Left hindlimb (tissue), 1 donor: ENCODE measurements at places on chromosomes 2 and 18.

DNA sequence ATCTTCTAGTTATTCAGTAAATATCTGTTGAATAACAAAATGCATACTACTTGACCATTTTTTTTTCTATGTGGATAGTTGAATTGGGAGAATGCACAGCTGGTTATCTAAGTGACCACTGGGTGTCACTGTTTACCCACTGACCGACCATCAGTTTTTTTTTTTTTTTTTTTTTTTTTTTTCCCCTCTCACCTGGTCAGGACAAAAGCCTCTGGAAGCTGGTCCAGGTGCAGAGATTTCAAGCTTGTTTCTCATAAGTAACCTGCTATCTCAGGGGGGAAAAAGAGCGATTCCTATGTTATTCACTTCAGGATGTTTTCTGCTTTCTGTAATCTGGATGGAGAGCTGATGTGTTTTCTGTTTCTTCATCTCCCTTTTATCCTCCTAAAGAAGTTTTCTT is 256.0 kb downstream of the DCDC2C start:
- DNase-seq = no peak

GRCh38 chr2:130922417-130922816 is 85.7 kb downstream of the ARHGEF4 start:
- no peak for DNase-seq

DNA sequence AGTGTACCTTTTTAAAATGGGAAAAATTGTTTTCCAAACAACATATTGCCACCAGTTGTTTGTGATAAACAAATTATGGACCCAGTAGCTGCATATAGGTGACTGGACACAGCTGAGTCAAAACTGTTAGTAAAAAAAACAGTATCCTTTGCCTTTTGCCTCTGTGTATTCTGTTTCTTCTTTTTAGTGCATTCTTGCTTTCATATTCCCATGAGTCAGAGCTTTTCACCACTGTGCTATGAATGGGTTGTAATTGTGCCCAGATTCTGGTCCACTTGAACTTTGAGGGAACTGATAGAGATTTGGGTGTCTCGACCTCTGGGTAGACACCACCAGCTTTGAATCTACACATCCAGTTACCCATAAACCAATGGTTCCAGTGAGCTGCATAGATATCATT is 1441.9 kb upstream of the ZEB2 start:
- DNase-seq = no peak

DNA sequence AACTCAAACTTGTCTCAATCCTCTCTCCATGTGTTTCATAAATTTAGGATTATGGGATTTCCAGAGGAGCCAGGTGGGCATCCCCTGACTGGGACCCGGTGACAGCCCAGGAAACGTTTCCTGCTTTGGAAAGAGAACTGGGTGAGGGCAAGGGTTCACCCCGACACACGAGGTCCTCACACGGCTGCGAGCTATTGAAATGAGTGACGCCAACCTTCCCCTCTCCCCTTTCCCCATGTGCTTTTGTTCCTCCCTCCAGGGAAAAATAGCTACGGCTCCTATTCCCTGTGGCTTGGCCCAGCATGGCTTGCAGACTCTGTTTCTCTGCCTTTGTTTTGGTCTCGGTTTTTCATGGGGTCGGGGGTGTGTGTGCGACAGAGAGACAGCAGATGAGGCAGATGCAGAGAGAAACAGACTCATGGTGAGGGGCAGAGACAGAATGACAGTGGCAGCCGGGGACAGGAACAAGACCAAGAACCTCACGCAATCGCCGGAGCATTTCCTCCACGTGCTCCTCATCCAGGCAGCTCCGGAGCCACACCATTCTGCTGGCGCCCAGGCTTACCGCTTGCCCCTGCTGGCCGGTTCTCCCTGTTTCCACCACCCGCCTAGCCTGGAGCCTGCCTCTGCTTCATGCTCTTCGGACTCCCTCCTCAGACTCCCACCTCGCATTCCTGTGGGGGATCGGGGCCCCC is 238.5 kb downstream of the DYSF start:
- DNase-seq = peak; percentile 51

GRCh38 chr2:120558847-120559246 is 176.8 kb upstream of the GLI2 start:
- DNase-seq = no peak

DNA sequence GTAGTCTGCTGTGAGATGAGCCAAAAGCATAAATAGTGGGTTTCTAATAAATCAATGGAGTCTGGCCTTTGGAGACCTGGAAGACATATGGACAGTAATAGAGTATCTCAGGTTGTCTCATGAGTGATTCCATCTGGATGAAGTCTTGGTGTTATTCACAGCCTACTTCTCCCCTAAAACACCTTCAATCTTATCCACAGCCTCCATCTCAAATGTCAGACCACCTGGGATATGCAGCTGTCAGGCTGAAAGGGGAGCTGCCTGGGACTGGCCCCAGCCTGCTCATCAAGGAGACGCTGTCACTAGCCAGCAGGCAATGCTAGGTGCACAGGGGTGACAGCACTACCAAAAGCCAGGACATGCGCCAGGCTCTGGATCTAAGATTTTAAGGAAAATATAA is 684.0 kb upstream of the ZEB2 start:
- DNase-seq = no peak

DNA sequence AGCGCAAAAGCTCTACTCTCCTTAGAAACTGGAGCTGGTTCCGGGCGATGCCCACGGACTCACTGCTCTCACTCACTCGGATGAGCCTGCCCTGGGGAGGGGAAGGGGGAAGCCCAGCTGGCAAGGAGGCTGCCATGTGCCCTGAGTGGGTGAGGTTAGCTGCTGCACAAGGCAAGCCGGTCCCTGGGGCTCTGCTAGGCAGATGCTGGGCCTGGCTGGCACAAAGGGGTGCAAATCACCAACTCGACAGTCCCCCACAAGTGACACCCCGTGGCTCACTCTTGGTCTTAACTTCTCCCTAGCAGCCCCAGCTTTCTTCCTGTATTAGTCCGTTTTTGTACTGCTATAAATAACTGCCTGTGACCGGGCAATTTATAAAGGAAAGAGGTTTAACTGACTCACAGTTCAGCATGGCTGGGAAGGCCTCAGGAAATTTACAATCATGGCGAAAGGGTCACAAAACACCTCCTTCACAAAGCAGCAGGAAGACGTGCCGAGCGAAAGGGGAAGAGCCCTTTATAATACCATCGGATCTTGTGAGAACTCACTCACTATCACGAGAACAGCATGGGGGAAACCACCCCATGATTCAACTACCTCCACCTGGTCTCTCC is 33.2 kb downstream of the ADCY3 start:
- no peak for DNase-seq

GRCh38 chr2:70645733-70646419 is 92.2 kb upstream of the TGFA start:
- DNase-seq = no peak

DNA sequence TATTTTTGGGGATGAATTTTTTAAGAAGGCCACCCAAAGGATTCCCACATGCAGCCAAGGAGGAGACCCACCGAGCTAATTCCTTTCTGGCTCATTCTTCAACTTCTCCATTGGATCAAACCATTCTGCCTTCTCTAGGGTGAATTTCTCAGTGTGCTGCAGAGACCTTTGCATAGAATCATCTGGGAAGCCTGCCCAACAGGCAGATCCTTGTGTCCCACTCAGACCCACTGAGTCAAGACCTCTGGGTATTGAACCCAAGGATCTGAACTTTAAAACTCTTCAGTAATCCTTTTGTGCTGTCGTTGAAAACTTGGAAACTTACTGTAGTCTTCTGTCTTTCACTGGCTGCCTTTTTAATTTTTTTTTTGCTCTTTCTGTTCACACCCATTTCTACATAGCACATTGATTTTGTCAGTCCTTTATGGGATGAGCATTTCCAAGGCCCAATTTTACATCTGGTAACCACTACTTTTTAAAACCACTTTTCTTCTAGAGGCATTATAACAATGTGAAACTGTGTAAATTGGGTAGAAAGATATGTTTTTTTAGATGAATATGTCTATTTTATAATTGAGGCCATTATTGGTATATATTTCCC is 120.2 kb downstream of the TSN start:
- DNase-seq = no peak

- DNase-seq = no peak
Observed at GRCh38 chr18:40866968-40867367, 1088.1 kb upstream of the PIK3C3 start.

GRCh38 chr2:96329456-96329855 is 4.3 kb downstream of the ITPRIPL1 start:
- no peak for DNase-seq

DNA sequence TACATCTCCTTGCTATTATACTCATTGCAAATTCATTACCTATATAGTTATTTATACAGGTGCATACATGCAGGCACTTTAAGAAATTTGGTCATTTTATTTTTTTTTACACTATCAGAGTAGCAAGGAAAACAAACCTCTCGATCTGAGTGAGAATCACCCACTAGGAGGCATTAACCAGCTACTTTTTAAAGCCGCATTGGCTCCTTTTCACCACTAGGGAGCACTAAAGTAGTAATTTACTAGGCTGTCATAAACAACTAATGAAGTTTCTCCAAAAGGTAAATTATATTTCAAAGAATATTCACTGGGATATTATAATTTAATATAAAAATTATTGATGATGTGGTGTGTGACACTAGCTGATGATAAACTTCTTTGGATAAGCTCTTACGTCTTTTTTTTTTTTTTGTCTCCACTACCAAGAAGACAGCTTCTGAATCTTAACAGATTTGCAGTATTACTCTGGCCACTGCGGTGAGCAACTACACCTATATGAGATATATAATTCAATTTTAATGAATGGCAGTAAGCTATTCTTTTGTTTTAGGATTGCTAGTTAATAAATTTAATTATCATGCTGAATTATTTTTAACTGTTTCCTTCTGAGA is 101.9 kb downstream of the NOL4 start:
- peak; percentile 29 for DNase-seq

DNA sequence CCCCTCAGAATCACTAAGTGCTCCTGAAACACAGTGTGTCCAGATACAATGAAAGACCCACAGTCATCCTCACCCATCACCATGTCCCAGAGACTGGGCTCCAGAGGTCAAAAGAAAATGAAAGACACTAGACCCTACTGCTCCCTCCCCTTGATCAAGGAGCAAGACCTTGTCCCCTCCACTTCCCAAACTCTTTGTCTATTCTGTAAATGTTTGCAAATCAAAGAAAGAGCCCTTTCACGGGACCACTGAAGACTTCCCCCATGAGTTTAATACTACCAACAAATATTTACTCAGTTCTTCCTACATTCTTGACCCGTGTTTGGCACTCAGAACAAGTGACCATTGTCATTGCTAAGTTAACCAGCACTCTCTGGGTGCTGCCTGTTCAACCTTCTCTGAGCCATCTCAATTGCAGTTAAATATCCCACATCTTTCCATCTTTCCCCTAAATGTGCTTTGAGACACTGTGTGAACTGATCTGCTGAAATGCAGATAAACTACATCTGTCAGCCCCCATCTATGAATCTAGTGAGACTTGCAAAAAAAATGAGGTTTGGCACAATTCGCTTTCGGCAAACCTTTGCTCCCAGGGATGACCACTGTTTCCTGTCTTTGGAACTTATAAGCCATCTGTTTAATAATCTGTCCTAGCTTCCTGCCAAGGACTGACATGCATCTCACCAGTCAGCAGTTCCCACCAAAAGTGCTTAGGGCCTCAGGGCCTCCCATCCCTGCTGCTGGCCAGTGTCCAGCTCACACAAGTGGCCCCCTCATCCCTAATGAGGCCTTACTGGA is 170.3 kb downstream of the GFPT1 start:
- peak; percentile 76 for DNase-seq

GRCh38 chr2:52794581-52794980 is 973.0 kb upstream of the CHAC2 start:
- peak; percentile 44 for DNase-seq

GRCh38 chr2:150716186-150716585 is 228.7 kb upstream of the RND3 start:
- no peak for DNase-seq

DNA sequence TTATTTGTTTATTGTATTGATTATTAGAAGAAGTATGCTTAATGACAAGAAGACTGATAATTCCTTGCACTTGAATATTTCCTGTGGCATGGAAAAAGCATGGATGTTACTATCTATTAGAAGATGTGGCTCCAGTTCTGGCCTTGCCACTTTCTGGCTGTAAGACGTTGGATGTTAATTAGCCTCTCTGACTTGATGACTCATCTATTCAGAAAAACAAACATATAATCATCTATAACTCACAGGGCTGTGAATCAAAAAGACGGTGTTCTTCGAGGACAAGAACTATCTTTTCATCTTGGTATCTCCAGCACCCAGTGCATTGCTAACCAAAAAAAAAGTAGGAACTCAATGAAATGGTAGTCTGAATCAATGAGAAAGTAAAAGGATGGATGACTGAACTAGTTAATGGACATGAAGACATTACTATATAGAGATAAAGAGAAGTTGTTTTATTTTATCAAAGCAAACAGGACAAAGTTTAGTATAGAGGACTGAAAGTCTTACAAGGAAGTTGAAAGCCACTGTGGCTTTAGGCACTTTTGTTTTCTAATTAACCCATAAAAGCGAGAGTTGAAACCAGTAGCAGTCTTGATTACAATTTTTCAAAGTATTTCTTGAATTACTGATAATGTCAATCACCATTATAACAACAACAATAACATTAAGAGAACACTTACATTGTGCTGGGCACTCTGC is 145.3 kb downstream of the RND3 start:
- no peak for DNase-seq

DNA sequence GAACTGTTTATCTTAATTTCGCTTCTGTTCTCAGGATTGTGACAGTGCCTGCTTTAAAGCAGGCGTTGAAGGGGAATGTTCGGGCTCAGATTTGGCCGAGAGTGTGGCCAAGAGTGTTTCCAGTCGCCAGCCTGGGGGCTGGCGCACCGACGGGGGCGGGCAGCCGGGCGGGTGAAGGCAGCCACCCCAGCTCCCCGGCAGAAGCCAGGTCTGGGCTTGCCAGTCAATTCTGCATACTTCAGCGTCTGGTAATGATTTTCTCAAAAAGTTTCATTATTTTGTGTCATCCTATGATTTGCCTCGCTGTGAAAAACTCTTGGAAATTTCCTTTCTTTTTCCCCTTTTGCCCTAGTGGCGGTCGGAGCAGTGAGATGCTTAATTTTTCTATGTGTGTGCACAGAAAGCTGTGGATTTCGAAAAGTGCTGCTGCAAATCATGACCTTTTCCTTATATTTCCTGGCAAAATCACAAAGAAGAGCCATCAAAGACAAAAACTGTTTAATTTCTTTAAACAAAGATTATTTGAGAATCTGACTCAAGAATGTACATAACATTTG is 856 bp downstream of the FAM228A start:
- DNase-seq = no peak

DNA sequence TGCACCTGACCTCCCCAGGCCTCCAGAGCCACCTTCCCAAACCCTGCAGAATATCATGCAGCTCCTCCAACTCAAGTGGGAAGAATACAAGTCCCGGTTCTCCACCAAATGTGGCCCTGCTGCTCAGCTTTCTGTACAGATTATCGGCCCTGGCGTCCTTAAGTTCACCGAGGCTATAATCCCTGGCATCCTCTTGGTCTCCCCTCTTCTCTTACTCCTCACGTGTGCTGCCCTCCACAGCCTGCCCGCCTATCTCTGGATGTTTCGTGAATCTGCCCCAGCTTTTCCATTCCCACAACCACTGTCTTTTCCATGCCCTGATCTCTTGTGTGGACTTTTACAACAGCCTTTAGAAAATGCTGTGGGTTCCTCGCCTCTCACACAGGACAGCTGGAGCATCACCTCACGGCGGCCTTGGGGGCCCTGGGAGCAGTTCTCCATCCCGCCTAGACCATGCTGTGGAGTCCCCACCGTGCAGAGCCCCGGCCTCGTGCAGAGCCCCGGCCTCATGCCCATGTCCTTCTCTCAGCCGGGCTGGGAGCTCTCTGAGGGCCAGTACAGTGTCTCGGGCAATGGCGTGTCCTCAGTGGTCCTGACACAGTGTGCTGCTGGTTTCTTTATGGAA is 170.3 kb upstream of the PXDN start:
- DNase-seq = no peak
